ENCODE measurements at places on chromosomes 7 and 10.

DNA sequence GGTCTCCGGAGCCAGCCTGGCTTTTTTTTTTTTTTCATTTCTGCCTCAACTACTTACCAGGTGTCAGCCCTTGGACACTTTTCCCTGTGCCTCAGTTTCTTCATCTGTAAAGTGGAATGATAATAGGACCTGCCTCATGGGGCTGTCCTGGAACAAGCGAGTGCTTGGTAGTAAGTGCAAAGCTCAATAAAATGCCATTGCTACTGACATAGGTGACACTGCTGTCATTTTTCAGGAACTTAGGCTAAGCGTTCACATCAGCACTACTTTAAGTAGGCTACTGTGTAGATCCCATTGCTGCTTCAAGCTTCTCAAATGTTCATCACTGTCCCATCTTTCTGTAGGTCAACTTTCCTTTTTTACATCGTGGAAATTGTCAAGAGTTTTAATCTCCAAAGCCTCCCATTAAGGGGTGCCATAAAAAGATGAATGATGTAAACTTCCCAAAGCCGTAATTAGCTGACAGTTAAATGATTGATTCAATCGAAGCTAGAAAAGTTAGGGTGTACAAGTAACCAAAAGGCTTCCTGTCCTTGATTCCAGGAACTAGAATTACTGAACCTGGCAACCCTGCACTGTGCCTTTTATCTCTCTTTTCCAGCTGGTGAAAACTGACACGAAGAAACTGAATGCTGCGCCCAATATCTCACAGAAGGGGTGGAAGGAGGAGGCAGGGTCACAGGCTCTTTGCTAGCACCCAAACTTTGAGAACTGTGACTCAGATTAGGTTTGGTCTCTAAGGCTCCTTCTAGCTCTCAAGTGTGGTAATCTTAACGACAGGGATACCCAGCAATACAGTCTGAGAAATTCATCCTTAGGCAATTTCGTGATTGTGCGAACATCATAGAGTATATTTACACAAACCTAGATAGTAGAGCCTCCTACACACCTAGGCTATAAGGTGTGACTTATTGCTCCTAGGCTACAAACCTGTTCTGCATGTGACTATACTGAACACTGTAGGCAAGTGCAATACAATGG is 861 bp upstream of the USP6NL start:
- DNase-seq: no peak

- DNase-seq: no peak
Observed at GRCh38 chr10:80648106-80648505, 110.4 kb downstream of the SH2D4B start.

- no peak for DNase-seq
Observed at GRCh38 chr7:95871075-95871848, 98.9 kb downstream of the DYNC1I1 start.

DNA sequence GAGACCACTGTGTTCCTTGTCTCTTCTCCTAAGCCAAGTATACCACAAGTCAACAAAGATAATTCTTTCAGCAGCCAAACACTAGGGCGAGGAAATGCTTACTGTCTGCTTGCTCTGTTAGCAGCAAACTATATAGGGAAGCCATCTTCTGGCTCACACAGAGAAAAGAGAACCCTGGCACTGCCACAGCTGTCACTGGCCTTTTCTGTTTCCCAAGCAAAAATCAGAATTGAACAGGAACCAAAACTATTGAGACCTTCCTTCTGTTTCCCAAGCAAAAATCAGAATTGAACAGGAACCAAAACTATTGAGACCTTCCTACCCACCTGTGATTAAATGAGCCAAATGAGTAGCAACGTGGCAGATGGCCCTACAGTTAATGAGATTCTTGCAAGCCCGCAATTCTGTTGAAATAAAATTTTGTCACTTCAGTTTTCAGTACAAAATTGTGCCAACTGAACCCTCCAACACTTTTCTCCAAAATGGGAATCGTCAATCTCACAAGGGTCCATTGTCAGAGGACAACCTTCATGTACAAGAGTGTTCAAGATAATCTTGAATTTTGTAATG is 54.5 kb downstream of the LRRTM3 start:
- DNase-seq: no peak

DNA sequence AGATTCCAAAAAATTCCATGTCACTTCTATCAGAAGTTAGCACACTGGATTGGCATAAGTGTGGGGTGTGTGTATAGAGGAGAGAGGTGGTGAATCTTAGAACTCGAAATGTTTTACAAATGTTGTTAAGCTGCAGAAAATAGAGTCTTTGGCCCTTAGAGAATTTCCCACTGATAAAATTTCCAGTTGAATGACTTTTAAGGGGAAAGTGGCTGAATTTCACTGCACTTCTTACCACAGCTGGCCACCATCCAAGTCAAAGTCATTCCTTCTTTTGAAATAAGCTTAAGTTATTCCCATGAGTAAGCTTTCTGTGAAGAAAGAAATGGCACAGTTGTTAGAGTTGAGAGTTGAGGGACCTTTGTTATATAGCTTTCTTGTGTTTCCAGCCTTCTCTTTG is 13.9 kb downstream of the VCL start:
- DNase-seq: no peak

DNA sequence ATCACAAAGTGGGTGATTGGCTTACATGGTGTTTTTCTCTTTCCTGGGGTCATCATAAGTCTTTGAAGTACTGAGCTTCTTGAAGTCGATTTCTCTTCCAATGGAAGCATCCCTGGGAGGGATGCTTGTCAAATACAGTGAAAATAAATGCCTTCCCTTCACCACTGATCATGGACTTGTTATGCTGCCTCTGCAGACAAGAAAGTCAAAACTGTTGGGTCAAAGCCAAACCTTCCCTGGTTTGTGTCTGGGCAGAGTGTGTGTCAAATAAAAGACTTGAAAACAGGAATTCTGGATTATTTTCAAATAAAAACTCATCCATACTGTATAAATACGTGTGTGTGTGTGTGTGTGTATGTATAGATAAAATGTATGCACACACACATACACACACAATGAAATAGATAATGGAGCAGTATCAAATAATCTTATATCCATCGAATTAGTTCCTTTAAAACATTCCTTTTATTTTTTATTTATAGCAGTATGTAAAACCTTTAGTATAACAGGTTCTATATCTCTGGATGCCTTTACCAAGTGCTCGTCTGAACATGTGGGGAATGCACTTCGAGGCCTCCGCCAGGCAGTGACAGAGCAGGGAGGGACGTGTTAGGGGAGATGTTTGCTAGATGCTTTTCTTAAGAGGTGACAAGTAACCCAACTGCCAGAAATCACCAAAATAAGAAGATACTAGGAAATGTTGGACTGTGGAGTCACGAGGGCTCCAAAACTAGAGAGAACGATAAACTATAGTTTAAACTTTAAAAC is 27.2 kb upstream of the WNT16 start:
- DNase-seq: no peak
